Endodermal cell (in vitro differentiated cells): ENCODE measurements at places on chromosomes 16 and 17.
A peak's percentile ranks its signal among the peaks of the same experiment; 100 is the strongest.

- no peaks in the 10 kb centered on the region for H3K36me3 ChIP-seq
- peaks cover 3% of the 10 kb centered on the region for H3K4me1 ChIP-seq
- no peak overlapping the region for H3K27ac ChIP-seq
- DNase-seq, result no peak
These were observed 1.4 kb downstream of the GAN start for GRCh38 chr16:81316176-81316496.

DNA sequence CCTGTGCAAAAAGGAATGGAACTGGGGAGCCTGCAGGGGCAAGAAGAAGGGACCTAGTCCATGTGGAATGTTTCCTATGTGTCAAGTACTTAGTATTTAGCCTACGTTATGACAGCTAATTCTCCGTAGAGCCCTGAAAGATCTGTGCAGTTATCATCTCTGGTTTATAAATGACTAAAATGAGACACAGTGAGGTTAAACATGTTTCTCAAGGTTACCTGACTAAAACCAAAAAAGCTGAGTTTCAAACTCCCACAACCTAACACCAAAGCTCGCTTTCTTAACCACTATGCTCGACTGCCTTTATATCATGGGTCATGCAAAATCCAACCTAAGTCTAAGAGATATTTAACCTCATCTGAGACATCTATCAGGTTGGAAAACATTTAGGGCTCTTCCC is 53.3 kb upstream of the CCL2 start:
- no peaks in the 10 kb centered on the region for H3K4me1 ChIP-seq
- DNase-seq, result no peak
- no peaks in the 10 kb centered on the region for H3K27me3 ChIP-seq

- no peak overlapping the region for H3K27ac ChIP-seq
- no peak overlapping the region for H3K4me3 ChIP-seq
- peaks cover 6% of the 10 kb centered on the region for H3K36me3 ChIP-seq
- no peaks in the 10 kb centered on the region for H3K27me3 ChIP-seq
- no peak for DNase-seq
These were observed 58.5 kb downstream of the TBC1D16 start for GRCh38 chr17:79977161-79977631.

- DNase-seq, result no peak
- H3K27ac ChIP-seq, result no peak overlapping the region
- H3K4me1 ChIP-seq, result no peaks in the 10 kb centered on the region
- no peaks in the 10 kb centered on the region for H3K36me3 ChIP-seq
- no peak overlapping the region for H3K4me3 ChIP-seq
These were observed 109.6 kb downstream of the HS3ST3A1 start for GRCh38 chr17:13491916-13492736.

GRCh38 chr17:42287305-42287976 is 857 bp upstream of the STAT5A start:
- no peak overlapping the region for H3K27ac ChIP-seq
- peak overlapping the region; percentile 73 for H3K4me3 ChIP-seq
- DNase-seq, result peak; percentile 55
- H3K36me3 ChIP-seq, result no peaks in the 10 kb centered on the region
- H3K4me1 ChIP-seq, result no peaks in the 10 kb centered on the region

GRCh38 chr17:45123076-45123770 is 9.1 kb downstream of the PLCD3 start:
- DNase-seq, result no peak
- peaks cover 10% of the 10 kb centered on the region for H3K4me1 ChIP-seq
- no peak overlapping the region for H3K27ac ChIP-seq
- no peaks in the 10 kb centered on the region for H3K27me3 ChIP-seq

- no peak overlapping the region for H3K27ac ChIP-seq
- H3K36me3 ChIP-seq, result peaks cover 72% of the 10 kb centered on the region
- peak; percentile 99 for DNase-seq
- no peak overlapping the region for H3K4me3 ChIP-seq
- H3K4me1 ChIP-seq, result no peaks in the 10 kb centered on the region
These were observed 33.3 kb downstream of the PLCD3 start for GRCh38 chr17:45098869-45099616.

- H3K27ac ChIP-seq, result no peak overlapping the region
- H3K36me3 ChIP-seq, result no peaks in the 10 kb centered on the region
- no peak overlapping the region for H3K4me3 ChIP-seq
- H3K27me3 ChIP-seq, result no peaks in the 10 kb centered on the region
- no peak for DNase-seq
These were observed 168.9 kb downstream of the CBLN1 start for GRCh38 chr16:49112754-49113153.

GRCh38 chr17:77501101-77501566 is 360.4 kb downstream of the SEC14L1 start:
- H3K27me3 ChIP-seq, result no peaks in the 10 kb centered on the region
- H3K4me1 ChIP-seq, result no peaks in the 10 kb centered on the region
- no peak overlapping the region for H3K4me3 ChIP-seq
- DNase-seq, result peak; percentile 86
- H3K27ac ChIP-seq, result no peak overlapping the region

DNA sequence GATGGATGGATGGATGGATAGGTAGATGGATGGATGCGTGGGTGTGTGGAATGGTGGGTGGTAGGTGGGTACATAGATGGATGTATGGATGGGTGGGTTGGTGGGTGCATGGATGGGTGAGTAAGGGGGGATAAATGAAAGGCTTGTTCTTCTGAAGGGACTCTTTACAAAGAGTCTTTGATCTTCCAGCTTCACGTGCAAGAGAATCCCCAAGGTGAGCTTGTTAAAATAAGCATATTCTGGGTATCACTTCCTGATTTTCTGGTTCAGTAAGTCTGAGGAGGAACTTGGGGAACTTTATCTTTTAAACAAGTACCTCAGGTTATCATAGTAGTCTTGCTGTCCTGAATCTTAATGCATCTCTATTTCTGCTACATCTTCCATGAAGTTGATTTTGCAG is 639.1 kb downstream of the MAF start:
- no peak overlapping the region for H3K4me3 ChIP-seq
- no peak for DNase-seq
- no peaks in the 10 kb centered on the region for H3K27me3 ChIP-seq
- no peaks in the 10 kb centered on the region for H3K4me1 ChIP-seq
- H3K27ac ChIP-seq, result no peak overlapping the region
- no peaks in the 10 kb centered on the region for H3K36me3 ChIP-seq

DNA sequence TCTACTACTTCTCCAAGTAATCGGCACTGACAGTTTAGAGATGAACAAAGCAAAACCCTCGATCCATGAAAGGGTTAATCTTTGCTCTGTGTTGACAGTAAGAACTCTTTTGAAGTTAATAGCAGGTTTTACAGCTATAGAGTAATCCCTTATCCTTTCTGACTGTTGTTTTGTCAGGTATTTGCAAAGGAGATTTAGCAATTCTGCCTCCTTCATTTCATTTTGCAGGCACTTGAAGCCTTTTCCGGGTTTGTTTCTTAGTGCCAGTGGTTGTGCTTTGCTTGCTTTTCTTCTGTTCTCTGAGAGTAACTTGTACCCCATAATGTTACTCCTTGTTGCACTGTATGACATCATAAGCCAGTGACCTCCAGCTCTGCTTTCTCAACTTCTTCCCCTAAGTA is 64.5 kb downstream of the TANGO6 start:
- H3K4me3 ChIP-seq, result peak overlapping the region; percentile 3
- H3K36me3 ChIP-seq, result no peaks in the 10 kb centered on the region
- H3K4me1 ChIP-seq, result no peaks in the 10 kb centered on the region

- no peak overlapping the region for H3K4me3 ChIP-seq
- H3K36me3 ChIP-seq, result no peaks in the 10 kb centered on the region
- DNase-seq, result no peak
- no peak overlapping the region for H3K27ac ChIP-seq
These were observed 340.9 kb upstream of the PSMD7 start for GRCh38 chr16:73955702-73956101.

DNA sequence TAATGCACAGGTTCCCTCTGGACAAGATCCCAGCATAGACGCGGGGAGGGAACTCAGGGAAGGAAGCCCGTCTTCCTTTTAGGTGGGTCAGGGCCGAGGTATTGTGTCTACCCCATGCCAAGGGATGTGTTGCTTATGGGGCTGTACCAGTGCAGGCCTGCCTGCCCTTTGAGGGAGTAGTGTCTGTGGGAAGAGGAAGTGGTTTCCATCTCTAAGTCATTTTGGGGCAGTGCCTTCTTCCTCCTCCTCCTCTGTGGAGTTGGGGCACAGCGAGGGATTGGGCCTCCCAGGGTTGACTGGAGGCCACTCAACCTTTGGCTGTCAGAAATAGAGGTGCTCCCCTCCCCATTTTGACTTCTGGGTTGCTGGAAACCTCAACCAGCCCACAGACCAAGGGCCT is 26.5 kb downstream of the GJD3 start:
- peaks cover 7% of the 10 kb centered on the region for H3K4me1 ChIP-seq
- no peak overlapping the region for H3K4me3 ChIP-seq
- H3K36me3 ChIP-seq, result no peaks in the 10 kb centered on the region
- no peak for DNase-seq
- H3K27me3 ChIP-seq, result no peaks in the 10 kb centered on the region
- no peak overlapping the region for H3K27ac ChIP-seq

DNA sequence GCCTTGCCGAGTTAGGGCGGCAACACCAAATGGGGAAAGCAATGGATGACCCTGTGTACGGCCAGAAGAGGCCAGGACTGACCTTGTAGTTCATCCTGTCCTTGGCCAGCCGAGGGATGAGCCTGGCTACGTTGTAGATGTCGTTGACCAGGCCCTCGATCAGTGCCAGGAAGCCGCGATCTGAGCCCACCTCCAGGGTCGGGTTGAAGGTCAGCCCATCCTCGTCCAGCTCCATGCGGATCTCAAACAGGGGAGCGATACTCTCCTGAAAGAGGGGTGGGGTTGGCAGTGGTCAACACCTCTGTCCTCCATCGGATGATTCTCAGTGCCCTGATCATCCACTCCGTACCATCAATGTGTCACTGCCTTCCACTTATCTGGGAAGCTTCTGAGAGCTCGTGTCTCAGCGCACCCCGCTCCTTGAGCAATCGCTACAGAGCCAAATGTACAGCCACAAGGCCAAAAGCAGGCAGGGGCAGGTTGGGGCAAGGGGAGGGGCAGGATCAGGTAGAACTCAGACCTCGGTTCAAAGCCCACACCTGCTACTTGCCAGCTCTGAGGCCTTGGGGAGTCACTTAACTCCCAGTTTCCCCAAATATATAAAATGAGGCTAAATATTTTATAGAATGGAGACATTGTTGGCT is 39.9 kb downstream of the DNAH17 start:
- peak; percentile 38 for DNase-seq
- peaks cover 7% of the 10 kb centered on the region for H3K4me1 ChIP-seq
- no peaks in the 10 kb centered on the region for H3K27me3 ChIP-seq
- no peak overlapping the region for H3K27ac ChIP-seq

- DNase-seq, result no peak
- H3K4me3 ChIP-seq, result no peak overlapping the region
- peaks cover 4% of the 10 kb centered on the region for H3K4me1 ChIP-seq
These were observed 16.7 kb downstream of the KRABD2 start for GRCh38 chr17:8359769-8360168.

GRCh38 chr17:78892520-78892919 is 10.5 kb downstream of the CEP295NL start:
- DNase-seq, result no peak
- H3K4me1 ChIP-seq, result no peaks in the 10 kb centered on the region
- H3K27ac ChIP-seq, result peak overlapping the region; percentile 32
- H3K4me3 ChIP-seq, result no peak overlapping the region

GRCh38 chr17:46922804-46923635 is at the start of gene GOSR2:
Gene GOSR2, plus strand, starts transcription at chr17:46923160. Its CDS starts 33 bp downstream, at chr17:46923193.
- H3K27ac ChIP-seq, result peak within 1 kb of the TSS; percentile 100
- peak; percentile 98 for DNase-seq
- no peaks in the 10 kb centered on the region for H3K4me1 ChIP-seq
- H3K27me3 ChIP-seq, result peaks cover 11% of the 10 kb centered on the region
- peaks cover 5% of the 10 kb centered on the region for H3K36me3 ChIP-seq

DNA sequence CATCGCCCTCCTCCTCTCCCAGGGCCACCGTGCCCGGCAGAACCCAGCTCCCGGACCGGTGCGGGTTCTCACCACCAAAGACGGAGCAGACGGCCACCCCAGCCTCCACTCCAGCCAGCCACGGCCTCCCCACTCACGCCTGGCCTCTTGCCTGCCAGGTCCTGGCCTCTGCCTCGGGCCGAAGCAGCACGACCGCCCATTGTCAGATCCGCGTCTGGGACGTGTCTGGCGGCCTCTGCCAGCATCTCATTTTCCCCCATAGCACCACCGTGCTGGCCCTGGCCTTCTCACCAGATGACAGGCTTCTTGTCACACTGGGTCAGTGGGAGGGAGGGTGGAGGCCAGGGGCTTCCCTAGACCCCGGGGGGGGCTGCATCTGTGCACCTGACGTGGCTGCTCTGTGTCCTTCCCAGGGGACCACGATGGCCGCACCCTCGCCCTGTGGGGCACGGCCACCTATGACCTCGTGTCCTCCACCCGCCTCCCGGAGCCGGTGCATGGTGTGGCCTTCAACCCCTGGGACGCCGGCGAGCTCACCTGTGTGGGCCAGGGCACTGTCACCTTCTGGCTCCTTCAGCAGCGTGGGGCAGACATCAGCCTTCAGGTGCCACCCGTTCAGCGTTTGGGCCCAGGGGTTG is 6.6 kb upstream of the RHOT2 start:
- no peak overlapping the region for H3K4me3 ChIP-seq
- DNase-seq, result no peak
- no peaks in the 10 kb centered on the region for H3K36me3 ChIP-seq
- H3K27me3 ChIP-seq, result no peaks in the 10 kb centered on the region

- no peak overlapping the region for H3K4me3 ChIP-seq
- no peak for DNase-seq
- H3K27me3 ChIP-seq, result no peaks in the 10 kb centered on the region
These were observed 92.9 kb upstream of the CHMP6 start for GRCh38 chr17:80898716-80899115.

DNA sequence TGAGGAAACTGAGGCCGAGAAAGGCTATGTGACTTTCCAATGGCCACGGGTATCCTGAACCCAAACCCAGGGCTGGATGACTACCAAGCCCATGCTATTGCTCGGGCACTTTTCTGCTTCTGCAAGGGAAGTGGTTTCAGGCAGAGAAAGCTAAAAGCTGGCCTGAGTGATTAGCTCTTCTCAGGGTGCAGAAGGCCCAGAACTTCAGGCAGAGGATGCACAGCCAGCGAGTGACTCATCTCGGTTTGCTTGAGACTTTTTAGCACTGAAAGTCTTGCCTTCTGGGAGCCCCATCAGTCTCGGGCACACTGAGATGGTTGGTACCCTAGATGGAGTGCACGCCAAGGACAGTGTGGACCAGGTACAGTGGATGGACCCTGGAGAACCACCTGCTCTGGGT is 129.5 kb upstream of the SDK2 start:
- no peak overlapping the region for H3K4me3 ChIP-seq
- DNase-seq, result no peak
- H3K4me1 ChIP-seq, result no peaks in the 10 kb centered on the region
